Stimulated activated CD4-positive, alpha-beta T cell treated with anti-CD3 and anti-CD28 coated beads, TNF-alpha, amount 100 ng/mL, for 1 hour (primary cell): ENCODE measurements at places on chromosomes 16 and 17.

DNA sequence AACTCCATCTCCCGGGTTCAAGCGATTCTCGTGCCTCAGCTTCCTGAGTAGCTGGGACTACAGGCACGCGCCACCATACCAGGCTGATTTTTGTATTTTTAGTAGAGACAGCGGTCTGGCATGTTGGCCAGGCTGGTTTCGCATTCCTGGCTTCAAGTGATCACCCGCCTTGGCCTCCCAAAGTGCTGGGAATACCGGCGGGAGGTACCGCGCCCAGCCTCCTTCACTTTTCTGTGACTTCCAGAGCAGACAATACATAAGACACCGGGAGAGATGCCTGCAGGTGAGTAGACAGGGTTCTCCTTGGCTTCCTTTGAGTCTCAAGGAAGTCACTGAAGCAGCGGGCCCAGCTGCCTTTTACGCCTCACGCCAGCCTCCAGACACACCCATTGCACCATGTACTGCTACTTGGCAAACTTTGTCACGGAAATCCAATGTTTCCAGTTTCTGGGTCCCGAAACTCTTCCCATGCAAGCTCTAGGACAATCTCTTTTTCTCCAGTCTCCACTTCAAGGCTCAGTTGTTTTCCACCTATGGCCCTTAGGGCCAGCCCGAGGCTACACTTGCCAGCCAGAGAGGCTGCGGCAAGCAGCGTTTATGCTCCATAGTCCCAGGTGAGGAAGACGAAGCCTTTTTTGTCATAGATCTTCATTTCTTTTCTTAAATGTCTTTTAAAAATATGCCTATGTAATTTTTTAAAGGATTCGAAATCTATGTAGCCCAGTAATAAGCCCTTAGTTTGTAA is 886 bp upstream of the OR1F1 start:
- no peak for DNase-seq

GRCh38 chr17:39927929-39928857 is 661 bp downstream of the LRRC3C start:
- no peak for DNase-seq

- DNase-seq, result no peak
Observed at GRCh38 chr17:72240333-72240732, 119.5 kb downstream of the SOX9 start.

DNA sequence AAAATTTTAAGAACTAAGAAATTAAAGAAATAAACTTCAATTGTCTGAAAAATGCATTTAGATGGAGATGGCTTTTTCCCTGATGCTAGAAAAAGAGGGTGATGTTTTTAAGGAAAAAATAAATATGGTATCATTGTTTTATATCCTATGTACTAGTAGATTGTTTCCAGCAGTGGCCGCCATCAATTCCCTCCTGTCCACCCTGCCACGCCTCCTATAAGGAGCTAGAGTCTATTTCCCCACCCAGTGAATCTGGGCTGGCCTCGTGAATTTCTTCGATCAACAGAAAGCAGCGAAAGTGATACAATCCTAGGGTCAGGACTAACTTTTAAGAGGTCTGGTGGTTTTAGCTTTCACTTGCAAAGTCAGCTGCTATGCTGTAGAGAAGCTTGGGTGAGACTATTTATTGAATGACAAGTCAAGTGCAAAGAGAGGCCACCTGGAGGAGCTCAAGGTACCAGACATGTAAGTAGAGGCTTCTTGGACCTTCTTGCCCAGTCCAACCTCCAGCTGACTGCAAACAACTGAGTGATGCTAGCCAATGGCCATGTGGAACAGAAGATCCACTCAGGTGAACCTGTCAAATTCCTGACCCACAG is 80.9 kb upstream of the MTMR4 start:
- no peak for DNase-seq

DNA sequence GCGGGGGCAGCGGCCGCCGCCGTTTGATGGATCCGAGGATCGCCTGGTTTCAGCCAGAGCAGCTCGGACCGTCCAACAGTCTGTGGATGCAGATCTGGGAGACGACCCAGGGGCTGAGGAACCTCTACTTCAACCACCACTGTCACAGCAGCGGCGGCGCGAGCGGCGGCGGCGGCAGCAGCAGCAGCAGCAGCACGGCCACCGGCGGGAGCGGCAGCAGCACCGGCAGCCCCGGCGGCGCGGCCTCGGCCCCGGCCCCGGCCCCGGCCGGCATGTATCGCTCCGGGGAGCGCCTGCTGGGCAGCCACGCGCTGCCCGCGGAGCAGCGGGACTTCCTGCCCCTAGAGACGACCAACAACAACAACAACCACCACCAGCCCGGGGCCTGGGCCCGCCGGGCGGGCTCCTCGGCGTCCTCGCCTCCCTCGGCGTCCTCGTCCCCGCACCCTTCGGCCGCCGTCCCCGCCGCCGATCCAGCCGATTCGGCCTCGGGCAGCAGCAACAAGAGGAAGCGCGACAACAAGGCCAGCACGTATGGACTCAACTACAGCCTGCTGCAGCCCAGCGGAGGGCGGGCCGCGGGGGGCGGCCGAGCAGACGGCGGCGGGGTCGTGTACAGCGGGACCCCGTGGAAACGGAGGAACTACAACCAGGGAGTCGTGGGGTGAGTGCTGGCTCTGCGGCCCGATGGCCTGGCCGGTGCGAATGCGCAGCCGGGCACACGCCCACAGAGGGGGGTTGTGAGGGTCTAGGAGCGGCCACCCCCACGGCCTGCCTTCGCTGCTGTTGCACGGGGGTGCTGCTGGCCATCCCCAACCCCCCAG is 702 bp downstream of the TENT4B start:
- DNase-seq, result no peak

GRCh38 chr17:77444984-77445759 is 304.4 kb downstream of the SEC14L1 start:
- no peak for DNase-seq

DNA sequence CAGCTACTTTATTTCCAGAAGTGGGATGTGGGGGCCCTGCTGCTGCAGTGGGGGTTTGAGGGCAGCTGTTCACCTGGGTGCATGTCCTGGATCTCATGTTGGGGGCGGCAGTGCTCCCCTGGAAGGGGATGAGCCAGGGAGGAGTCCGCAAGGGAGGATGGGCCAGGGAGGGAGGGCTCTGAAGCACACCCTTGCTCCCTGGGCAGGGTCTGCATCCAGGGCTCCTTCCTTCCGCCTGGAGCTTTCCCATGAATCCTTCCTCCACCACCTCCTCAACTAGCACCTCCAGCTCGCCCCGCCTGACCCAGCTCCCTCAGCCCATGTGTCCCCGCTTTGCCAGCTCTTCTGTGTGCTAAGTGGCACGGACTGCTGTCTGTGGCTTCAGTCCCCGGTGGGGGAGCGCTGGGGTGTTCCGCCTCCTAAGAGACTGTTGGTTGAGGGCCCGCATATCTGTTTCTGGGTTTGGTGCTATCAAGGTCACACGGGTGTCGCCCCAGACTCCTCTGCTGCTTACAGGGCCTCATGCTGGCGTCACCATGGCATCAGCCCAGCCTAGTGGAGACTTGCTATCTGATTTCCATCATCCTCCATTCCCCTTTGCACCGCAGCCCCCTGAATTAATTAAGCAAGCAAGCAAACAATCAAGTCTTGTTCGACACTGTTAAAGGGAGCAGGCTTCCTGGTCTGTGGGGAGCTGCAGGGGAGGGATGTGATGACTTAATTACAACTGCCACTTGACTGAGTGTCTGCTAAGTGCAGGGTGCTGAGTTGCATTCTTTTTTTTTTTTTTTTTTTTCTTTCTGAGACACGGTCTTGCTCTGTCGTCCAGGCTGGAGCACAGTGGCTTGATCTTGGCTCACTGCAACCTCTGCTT is 71.8 kb downstream of the PRKCA start:
- peak; percentile 6 for DNase-seq

- no peak for DNase-seq
Observed at GRCh38 chr17:75194879-75195278, 10.6 kb upstream of the NUP85 start.

DNA sequence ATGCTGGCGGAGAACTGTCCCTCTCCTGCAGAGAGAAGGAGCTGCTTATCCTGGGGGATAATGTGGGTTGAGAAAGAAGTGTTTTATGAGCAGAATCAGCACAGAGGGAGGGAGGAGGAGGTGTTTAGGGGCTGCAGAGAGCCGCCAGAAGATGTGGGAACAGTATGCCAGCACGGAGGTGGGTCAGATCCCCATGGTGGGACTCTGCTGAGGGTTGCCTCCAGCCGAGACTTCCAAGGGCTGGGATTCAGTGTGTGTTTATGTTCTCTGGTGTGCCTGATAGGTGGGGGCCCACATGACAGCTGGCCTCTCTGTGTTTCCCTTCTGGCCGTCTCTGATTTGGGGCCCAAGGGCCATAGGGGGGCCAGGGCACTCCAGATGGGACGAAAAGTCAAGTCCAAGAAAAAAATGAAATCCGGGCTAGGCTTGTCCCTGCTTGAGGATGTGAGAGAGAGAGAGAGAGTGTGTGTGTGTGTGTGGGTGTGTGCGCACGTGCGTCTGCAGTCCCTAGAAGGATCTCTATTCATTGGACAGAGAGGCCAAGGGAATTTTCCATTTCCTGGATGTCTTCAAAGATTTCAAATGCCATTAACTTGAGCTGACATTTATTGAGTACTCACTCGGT is 21.6 kb downstream of the PRKCB start:
- no peak for DNase-seq

DNA sequence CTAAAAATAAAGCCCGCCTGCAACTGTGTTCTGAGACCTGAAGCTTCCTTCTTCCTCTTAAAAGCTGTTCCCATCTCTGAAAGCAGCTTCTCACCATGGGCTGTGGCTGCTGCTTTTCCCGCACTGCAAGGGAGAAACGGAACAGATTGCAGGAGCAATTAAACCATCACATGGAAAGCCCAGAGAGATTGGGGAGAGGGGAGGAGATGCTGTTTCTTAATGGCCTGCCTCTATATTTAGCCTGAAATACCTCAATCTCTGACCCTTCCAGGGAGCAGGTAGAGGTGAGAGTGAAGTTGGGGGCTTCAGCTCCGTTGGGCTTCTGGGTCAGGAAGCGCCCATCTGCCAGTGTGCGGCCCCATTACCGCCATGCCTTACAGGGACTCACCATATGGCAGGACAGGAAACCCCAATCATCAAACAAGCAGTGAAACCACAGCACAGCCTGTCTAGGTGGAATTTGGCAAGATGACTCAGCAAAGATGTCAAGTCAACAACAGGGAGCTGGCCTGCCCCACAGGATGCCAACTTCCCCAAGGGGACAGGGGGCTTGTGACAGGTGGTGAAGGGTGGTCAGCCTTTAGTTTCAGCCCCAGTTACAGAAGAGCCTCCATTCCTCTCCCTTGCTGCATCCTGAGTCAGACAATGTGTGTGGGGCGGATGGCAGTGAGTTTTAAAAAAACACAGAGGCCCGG is 286.6 kb upstream of the CCL2 start:
- no peak for DNase-seq
